ENCODE measurements at places on chromosomes 7 and 10.

GRCh38 chr10:84706431-84706830, 378.0 kb downstream of the CCSER2 start:
- no peak for DNase-seq

GRCh38 chr10:11863353-11864109, 40.4 kb downstream of the PROSER2 start:
- DNase-seq, result no peak

- no peak for DNase-seq
These were observed 65.7 kb downstream of the PWWP2B start for GRCh38 chr10:132462463-132463332.

GRCh38 chr10:14543046-14543903, 212.6 kb upstream of the FRMD4A start:
- DNase-seq, result no peak

- no peak for DNase-seq
These were observed 45.9 kb downstream of the TMEM270 start for GRCh38 chr7:73906874-73907273.

- no peak for DNase-seq
These were observed 30.3 kb upstream of the SLC39A12 start for GRCh38 chr10:17921378-17921777.

GRCh38 chr10:917416-917720, 14.1 kb downstream of the LARP4B start:
- no peak for DNase-seq

DNA sequence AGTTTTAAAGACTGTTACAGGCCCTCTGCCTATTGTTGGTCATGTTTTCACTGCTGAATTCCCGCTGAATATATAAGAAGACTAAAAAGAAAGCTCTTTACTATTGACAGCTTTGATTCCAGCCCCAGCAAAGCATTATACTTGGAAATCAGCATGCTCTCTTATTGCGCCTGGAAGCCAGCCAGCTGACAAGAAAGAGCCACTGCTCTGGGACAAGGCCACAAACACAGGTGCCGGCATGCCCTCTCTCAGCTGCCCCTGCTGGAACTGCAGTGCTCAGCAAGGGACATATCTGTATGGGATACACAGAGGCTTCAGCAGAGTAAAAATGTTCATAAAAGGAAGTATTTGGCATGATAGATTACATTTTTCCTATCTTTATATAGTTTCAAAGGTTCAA, 523.9 kb downstream of the ADRA2A start:
- no peak for DNase-seq
